ENCODE measurements at places on chromosomes 12 and 14.

DNA sequence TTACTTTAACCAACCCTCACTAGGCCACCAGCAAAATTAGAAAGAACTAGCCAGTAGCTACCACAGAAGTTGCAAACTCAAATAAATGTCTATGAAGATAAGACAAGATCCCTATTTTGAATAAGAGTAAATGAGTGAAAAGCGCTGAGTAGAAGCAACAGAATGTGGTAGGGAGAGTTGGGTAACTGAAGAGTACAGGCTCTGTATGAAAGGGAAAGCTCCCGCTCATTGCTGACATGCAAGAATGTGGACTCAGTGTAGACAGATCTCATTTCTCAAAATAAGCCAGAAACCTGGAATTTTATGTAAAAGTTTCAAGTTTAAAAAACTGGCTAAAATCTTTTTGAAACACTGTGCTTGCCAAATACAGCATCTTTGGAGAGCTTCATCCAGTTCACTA, 63.9 kb downstream of the NAV3 start:
- no peak for DNase-seq

GRCh38 chr14:68476212-68477109, 316.4 kb downstream of the ZFP36L1 start:
- DNase-seq = no peak

- no peak for DNase-seq
Observed at GRCh38 chr12:31026202-31026601, 47.5 kb upstream of the DDX11 start.

DNA sequence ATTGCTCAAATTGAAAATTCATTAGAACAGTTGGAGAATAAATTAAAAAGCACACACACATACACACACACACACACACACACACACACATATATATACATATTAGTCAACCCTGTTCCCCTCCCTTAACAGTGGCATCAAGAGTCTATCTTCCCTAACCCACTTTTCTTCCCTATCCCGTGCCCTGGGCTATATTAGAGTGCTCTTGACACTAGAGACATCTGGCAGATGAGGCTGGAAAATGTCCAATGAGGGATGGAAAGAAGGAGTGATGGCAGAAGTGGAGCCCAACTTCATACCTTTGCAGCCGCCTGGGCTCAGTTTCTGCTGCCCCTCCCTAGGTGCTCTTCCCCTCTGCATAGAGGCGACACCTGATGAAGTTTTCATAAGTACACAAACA, 172.4 kb upstream of the NUDT4 start:
- no peak for DNase-seq

GRCh38 chr12:9114946-9115345, 773 bp downstream of the A2M start:
- no peak for DNase-seq

- DNase-seq = no peak
Observed at GRCh38 chr14:39217214-39217879, 16.4 kb upstream of the MIA2 start.

GRCh38 chr14:79117561-79117960, 947.4 kb downstream of the NRXN3 start:
- DNase-seq = no peak

DNA sequence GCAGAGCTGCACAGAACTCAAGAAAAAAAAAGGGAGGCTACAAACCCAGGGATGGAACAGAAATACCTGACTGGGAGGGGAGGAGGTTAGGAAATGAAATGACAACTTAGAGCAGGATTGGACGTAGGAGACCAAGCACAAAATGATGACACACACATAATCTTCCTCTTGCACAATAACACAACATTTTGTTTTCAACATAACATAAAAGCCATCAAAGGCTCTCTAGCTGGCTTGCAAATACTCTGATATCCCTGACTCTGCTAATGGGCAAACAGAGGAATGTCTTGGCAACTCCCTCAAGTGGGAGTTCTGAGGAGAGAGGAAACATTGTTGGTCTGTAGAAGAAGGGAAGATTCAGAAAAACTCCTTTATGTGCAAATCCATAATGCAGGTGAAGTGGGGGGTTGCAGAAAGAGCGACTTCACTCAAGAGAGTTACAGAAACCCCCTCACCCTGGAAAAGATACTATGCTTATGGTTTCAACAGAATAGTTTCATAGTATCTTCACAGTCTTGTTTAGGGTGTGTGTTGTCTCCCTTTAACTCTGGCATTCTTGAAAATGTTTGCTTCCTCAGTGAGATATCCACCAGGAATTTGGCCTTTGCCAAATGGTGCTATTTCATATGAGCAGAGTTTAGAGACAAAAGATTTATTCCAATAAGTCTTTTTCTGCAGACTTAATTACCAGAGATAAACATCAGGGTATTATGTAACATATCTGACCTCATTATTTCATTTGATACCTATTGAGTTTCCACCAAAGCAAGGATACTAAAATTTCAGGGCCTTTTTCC, 43.8 kb upstream of the LTBP2 start:
- no peak for DNase-seq

Data from CD4-positive, alpha-beta T cell treated with Interleukin-6 at 100 ng/mL for 8 hours (primary cell).